GM23248 (cell line): ENCODE measurements at places on chromosomes 6 and 20. TPM values are rescaled to one million over a fixed set of nuclear protein-coding genes. Genes with fewer than 3 reads are reported as not detected.

DNA sequence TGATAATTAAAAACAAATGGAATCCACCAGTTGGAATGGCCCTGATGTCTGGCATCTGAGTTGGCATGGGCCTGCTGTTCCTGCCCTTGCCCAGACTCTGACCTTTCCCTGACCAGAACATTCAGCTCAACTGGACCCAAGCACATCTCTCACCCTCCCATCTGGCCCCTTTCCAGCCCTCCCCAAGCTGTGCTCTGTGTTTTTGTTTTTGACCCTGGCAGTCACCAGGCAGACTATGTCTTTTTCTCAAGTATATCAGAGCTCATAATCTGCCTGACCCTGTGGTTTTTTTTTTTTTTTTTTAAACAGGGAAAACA lies 117.6 kb downstream of the TRDN start:
- no peaks in the 10 kb centered on the region for H3K36me3 ChIP-seq
- no peak for DNase-seq
- no peak overlapping the region for H3K27ac ChIP-seq
- no peak overlapping the region for H3K4me3 ChIP-seq
- H3K27me3 ChIP-seq: no peaks in the 10 kb centered on the region
- peaks cover 5% of the 10 kb centered on the region; the same call in 1 of the 2 replicates for H3K4me1 ChIP-seq

DNA sequence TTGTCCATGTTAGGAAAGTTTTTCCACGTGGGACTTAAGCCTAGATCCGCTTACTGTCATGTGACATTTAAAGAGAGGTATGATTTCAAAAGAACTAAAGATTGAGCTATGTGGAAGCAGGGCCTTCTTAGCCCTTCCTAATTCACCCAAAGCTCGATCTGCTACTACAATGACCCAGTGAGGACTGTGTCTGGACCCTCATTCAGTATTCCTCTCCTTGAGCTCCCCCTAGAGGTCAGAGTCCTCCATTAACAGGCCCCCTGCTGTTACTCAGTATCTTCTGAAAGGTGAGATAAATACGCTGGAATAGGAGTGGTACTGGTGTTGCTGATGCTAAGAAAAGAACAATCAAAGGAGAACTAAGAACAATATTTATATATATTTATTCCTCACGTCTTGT lies 414.0 kb downstream of the GJA1 start:
- H3K27me3 ChIP-seq: no peaks in the 10 kb centered on the region
- no peak overlapping the region for H3K27ac ChIP-seq
- H3K36me3 ChIP-seq: no peaks in the 10 kb centered on the region
- DNase-seq: peak; percentile 72
- no peak overlapping the region for H3K4me3 ChIP-seq
- peaks cover 7% of the 10 kb centered on the region; the same call in 1 of the 2 replicates for H3K4me1 ChIP-seq

DNA sequence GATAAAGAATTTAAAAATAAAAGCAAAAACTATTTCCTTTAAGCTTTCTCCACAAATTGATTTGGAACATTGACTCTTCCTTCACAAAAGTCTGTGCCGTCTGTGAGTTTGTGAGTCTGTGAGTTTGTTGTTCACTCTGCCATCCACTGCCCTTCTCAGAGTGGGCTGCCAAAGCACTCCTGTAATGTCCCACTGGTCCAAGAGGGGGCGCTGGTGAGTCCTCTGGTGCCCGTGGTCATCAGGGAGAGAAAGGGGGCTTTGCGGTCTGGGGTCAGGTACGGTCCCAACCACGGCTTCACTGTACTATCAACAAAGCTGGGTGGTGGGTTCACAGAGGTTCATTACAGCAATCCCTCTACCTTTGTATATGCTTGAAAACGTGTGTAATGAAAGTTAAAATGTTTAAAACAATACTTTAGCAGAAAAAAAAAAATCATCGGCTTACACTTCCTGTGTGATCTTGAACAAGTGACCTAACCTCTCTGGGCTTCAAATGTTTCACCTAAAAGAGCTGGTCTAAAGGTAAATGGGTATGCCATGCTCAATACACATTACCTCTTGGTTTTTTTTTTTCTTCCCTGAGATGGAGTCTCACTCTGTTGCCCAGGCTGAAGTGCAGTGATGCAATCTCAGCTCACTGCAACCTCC lies 5.6 kb upstream of the ANKRD60 start:
- no peak overlapping the region for H3K27ac ChIP-seq
- H3K27me3 ChIP-seq: no peaks in the 10 kb centered on the region
- DNase-seq: peak; percentile 39
- no peaks in the 10 kb centered on the region for H3K36me3 ChIP-seq
- H3K4me3 ChIP-seq: no peak overlapping the region

POM121L2 gene
- not detected in 2 replicates for total RNA-seq

DNA sequence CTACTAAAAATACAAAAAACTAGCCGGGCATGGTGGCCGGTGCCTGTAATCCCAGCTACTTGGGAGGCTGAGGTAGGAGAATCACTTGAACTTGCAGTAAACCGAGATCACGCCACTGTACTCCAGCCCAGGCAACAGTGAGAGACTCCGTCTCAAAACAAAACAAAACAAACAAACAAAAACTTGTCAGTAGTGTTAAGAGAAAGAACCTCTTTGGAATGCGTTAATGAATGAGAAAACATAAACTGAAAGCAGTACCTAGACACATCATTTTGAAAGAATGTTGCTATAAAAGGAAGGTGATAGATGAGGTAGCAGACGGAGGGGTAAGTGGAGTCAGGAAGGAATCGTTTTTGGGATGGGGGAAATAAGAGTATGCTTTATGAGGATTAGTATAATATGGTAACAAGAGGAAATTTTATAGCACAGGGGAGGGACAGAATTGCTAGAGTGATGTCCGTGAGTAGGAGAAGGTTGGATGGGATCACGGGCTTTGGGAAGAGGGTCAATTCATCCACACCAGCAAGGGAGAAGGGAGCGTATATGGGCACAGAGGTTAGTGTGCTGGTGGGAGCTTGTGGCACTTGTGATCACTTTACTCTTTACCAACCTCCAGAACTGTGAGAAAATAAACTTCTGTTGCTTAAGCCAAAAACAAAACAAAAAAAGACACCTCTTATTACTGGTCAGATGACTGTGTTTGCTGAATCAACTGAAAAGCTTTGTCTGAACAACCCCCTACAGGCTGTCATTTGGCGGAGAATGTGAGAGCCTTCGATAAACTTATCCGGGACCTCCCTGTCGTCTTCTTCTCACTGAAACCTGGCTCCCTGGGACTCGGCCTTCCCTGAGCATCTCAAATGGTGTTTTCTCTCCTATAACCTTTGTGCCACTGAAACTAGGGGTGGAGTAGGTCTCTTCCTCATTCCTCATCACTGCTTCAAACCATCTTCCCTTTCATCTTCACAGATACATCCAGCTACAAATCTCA lies 48.9 kb upstream of the TFAP2A start:
- no peak overlapping the region for H3K4me3 ChIP-seq
- H3K4me1 ChIP-seq: no peaks in the 10 kb centered on the region
- no peaks in the 10 kb centered on the region for H3K36me3 ChIP-seq
- peaks cover 5% of the 10 kb centered on the region; the same call in 1 of the 2 replicates for H3K27me3 ChIP-seq
- no peak overlapping the region for H3K27ac ChIP-seq
- no peak for DNase-seq

IP6K3 gene
- total RNA-seq: not detected in 2 replicates

IBTK gene
- total RNA-seq: 41.9 and 44.5 TPM in 2 replicates

GRCh38 chr6:154239392-154239791 lies 117.2 kb downstream of the IPCEF1 start:
- no peaks in the 10 kb centered on the region for H3K4me1 ChIP-seq
- DNase-seq: no peak
- H3K4me3 ChIP-seq: no peak overlapping the region
- H3K27me3 ChIP-seq: peaks cover 4% of the 10 kb centered on the region; the same call in 1 of the 2 replicates
- no peaks in the 10 kb centered on the region for H3K36me3 ChIP-seq
- no peak overlapping the region for H3K27ac ChIP-seq

DNA sequence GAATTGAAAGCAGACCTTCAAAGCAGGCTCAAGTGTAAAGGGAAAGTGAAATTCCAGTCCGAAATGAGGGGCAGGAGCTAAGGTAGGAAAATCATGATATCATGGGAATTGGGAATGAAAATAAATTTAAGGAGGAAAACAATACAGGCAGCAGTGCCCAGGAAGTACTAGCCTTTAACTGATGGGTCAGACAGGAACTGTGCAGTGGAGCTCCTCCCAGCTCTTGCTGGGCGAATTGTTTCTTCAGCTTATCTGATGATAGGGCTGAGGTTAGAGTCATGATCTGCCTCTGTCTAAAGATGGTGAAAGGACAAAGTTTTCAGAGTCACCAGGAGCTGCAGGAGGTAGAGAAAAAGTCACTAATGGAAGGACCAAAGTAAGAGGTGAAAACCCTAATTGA lies 457.9 kb upstream of the PTCHD4 start:
- no peak overlapping the region for H3K27ac ChIP-seq
- H3K36me3 ChIP-seq: no peaks in the 10 kb centered on the region
- no peaks in the 10 kb centered on the region for H3K4me1 ChIP-seq
- DNase-seq: no peak

GRCh38 chr6:163671791-163672190 lies 257.3 kb downstream of the QKI start:
- no peaks in the 10 kb centered on the region for H3K36me3 ChIP-seq
- H3K4me1 ChIP-seq: no peaks in the 10 kb centered on the region
- DNase-seq: no peak

DNA sequence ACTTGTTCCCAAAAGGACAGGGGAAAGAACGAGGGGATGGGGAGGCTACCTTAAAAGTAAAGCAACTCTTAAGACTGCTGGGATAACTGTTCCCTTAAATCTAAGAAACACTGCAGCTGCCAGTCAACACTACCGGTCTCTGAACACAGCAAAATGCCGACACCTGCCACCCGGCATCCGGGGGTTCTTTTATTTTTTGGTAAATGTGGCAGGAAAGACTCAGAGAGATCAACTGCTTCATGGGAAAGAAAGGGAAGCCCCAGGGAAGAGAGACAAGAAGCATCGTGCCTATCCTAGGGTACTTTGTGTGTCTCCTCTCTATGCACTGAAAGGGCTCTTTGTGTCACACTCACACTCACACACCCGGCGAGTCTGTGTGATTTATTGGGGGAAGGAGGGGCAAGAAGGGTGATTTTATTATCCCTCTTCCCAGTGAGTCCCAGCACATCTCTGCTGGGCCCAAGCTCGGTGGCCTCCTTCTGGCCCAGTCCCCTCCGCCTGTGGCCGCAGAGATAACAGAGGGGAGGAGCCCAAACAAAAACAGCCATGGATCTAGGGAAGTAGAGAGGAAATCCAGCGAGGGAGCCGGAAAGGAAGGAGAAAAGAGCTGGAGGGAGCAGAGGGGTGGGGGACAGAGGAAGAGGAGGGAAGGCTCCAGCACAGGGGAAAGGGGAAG lies 1.4 kb downstream of the FYN start:
- peak; percentile 59 for DNase-seq
- no peaks in the 10 kb centered on the region for H3K27me3 ChIP-seq
- H3K4me3 ChIP-seq: peak overlapping the region; percentile 84
- no peaks in the 10 kb centered on the region for H3K36me3 ChIP-seq
- peaks cover 38% of the 10 kb centered on the region for H3K4me1 ChIP-seq

PROKR2 gene
- not detected in 2 replicates for total RNA-seq

- H3K36me3 ChIP-seq: no peaks in the 10 kb centered on the region
- H3K4me1 ChIP-seq: peaks cover 18% of the 10 kb centered on the region
- no peak overlapping the region for H3K27ac ChIP-seq
- H3K27me3 ChIP-seq: no peaks in the 10 kb centered on the region
- no peak overlapping the region for H3K4me3 ChIP-seq
These were observed 152.3 kb downstream of the ZDHHC14 start for GRCh38 chr6:157533048-157533871.

DNA sequence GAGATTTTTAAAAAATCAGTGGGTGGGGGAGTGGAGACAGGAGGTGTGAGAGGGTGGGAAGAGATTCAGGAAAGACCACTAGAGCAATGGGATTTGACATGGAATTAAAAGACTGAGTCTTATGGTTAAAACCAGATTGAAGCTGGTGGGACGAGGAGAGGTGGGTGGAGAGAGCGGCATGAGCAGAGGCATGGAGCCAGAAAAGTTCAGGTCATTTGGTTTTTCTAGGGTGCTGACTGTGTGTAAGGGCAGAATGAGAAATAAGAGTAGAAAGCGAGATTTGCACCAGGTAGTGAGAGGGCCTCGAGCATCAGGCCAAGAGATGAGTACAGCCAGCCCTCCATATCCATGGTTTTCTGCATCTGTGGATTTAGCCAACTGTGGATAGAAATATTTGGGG lies 121.3 kb downstream of the TCP11 start:
- no peak overlapping the region for H3K27ac ChIP-seq
- no peaks in the 10 kb centered on the region for H3K36me3 ChIP-seq
- no peak for DNase-seq
- H3K4me1 ChIP-seq: peaks cover 46% of the 10 kb centered on the region

SUMO4 gene
- 6.3 TPM in 1 of 2 replicates, not detected in the other for total RNA-seq

GRCh38 chr6:30742316-30743098 lies at the start of gene FLOT1:
Gene FLOT1, minus strand, starts transcription at chr6:30742687. Its CDS starts 498 bp downstream, at chr6:30742189.
- no peaks in the 10 kb centered on the region for H3K27me3 ChIP-seq
- peaks cover 28% of the 10 kb centered on the region for H3K36me3 ChIP-seq
- peak within 1 kb of the TSS; percentile 98 for H3K4me3 ChIP-seq
- H3K4me1 ChIP-seq: peaks cover 32% of the 10 kb centered on the region
- H3K27ac ChIP-seq: peak within 1 kb of the TSS; percentile 96

RUNX2 gene
- total RNA-seq: 4.4 and 5.7 TPM in 2 replicates

DNA sequence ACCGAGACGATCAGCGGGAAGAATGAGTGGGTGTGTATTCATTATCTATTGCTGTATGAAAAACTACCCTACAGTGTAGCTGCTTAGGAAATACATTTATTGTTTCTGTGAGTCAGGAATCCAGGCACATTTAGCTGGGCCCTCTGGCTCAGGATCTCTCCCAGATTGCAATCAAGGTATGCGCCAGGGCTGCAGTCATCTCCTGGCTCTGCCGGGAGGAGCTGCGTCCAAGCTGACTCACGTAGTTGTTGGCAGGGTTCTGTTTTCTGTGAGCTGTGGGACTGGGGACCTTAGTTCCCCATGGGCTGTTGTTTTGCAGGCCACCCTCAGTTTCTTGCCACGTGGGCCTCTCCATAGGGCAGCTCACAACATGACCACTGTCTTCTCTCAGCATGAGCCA lies 68.2 kb upstream of the FUCA2 start:
- H3K27me3 ChIP-seq: no peaks in the 10 kb centered on the region
- peaks cover 42% of the 10 kb centered on the region for H3K4me1 ChIP-seq
- H3K36me3 ChIP-seq: no peaks in the 10 kb centered on the region
- peak; percentile 96 for DNase-seq

DNA sequence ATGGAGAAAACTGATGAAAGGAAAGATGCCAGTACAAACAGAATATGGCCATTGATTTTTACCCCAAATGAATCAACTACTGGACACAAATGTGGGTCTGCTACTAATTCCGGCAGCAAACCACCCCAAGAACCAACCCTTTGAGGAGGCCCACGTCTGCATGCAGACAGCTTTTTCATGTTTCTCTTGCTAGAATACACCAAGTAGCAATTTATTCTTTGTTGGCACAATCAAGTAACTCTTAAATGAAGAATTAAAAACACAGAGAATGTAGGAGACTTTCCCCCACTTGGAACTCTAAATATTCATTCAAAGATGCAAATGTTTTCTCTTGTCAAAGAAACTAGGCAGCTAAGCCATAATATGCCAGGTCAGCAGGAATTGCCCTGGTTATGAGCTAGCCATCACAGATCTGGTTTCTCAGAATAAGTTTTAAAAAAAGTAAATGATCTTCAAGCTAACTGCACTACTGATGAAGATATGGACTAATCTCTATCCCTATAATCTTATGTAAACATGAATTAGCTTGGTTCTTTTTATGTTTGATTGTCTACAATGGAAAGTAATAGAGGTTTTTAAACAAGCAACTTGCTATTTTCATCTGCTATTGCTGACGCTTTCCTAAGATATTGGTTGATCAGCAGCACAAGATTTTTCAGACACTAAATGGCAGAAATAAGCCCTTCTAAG lies 163.1 kb upstream of the THEMIS start:
- DNase-seq: no peak
- no peak overlapping the region for H3K4me3 ChIP-seq

BPIFB4 gene
- not detected in 2 replicates for total RNA-seq

PGBD1 gene
- 4.9 and 6.7 TPM in 2 replicates for total RNA-seq

SMAP1 gene
- total RNA-seq: 13.7 and 18.4 TPM in 2 replicates

EFCAB8 gene
- total RNA-seq: 0.13 TPM in 1 of 2 replicates, not detected in the other

GRCh38 chr6:152049502-152049901 lies 242.0 kb downstream of the ESR1 start:
- H3K27me3 ChIP-seq: no peaks in the 10 kb centered on the region
- H3K27ac ChIP-seq: peak overlapping the region; percentile 9; the same call in 1 of the 2 replicates
- DNase-seq: no peak
- no peaks in the 10 kb centered on the region for H3K36me3 ChIP-seq
